SW480 (cell line): ENCODE measurements at places on chromosomes 11 and 22.

GRCh38 chr11:6648501-6648900 is 7.1 kb downstream of the DCHS1 start:
- no peak for DNase-seq

DNA sequence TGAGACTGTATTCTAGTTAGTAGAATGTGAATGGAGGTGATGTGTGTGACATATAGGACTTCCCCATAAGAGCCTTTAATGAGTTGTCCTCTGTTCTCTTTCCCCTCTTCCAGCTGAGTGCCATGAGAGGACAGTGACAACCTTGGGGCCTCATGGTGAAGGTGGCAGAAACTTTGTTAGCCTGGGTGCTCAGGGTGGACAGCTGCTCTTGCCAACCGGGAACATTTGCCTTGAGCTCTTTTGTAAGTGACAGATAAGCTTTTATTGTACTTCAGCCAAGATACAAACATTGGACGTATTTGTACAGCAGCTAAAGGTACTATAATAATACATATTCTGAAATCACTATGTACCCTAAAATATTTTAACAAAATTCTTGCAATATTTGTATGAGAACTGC is 33.0 kb upstream of the PLET1 start:
- DNase-seq = no peak

DNA sequence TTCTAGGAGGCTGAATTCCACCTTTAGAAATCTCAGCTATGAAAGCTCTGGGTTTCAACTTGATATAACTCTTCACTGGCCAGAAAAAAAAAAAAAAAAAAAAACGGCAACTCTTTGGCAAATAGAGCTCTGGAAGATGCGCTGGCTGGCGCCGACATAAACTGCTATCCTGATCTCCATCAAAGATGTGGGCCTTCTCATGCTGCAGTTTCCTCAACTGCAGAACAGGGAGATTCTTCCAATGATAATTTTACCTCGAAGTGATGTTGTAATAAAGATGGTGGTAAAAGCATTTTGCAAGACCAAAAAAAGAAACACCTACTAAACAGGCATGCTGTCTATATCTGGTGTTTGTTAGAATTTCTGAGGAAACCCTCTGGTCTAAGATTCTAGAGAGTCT is 20.3 kb downstream of the FLI1 start:
- DNase-seq = no peak

- DNase-seq = no peak
Observed at GRCh38 chr11:68331338-68331947, 19.1 kb downstream of the LRP5 start.

DNA sequence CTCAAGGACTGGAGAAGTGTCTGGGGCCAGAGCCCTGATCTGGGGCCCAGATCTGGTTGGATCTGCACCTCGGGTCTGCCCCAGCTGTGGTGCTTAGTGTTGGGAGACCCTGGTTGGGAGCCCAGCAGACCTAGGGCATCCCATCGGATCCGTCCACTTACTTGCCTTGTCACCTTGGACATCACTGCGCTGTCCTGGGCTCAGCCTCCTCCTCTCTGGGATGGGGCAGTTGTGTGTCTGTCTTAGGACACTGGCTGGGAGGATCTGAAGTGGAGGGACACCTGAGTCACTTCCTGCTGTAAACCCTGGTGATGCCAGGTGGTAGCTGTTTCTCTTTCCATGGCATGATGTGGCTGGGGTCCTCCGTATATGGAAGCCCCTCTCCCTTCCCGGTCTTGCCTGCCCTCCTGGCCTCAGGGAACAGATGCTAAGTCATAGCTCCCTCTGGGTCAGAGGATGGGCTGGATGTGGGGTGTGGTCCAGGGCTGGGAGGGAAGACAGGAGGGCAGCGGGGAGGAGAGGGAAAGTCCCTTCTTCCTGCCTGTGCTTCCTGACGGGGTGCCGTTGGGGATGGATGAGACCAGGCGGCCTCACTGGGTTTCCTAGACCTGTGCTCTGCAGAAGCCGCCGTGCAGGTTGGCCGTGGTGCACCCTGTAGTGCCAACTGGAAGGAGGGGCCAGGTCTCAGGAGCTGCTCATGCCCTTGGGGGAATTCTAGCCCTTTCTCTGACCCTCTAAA is 12.1 kb upstream of the OMP start:
- no peak for DNase-seq

GRCh38 chr11:82869657-82870056 is 30.6 kb downstream of the PRCP start:
- DNase-seq = no peak

GRCh38 chr11:48066881-48067800 is 86.8 kb downstream of the PTPRJ start:
- DNase-seq = no peak

DNA sequence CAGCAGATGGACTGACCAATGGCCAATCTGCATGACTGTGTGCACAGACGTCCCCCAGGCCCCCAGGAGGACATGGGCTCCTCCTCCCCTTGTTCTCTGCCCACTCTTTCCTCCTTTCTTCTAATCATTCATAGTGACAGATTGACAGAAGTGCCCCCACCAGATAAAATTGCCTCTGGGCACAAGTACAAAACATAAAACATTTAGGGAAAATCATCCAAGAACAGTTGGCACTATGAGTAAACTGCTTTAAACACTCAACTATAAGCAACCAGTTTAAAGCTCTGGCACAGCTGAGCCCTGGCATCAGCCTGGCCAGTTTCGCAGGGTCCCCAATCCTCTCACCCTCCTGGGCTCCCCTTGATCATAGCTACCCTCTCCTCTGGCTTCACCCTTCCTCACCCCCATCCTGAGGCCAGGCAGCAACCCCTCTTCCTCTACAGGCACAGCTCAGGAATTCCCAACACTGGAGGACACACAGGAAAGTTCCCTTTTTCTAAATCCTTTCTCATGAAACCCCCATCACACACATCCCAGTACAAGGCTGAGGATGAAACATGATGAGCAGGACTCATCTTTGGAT is 232.9 kb downstream of the BUD13 start:
- DNase-seq = no peak

DNA sequence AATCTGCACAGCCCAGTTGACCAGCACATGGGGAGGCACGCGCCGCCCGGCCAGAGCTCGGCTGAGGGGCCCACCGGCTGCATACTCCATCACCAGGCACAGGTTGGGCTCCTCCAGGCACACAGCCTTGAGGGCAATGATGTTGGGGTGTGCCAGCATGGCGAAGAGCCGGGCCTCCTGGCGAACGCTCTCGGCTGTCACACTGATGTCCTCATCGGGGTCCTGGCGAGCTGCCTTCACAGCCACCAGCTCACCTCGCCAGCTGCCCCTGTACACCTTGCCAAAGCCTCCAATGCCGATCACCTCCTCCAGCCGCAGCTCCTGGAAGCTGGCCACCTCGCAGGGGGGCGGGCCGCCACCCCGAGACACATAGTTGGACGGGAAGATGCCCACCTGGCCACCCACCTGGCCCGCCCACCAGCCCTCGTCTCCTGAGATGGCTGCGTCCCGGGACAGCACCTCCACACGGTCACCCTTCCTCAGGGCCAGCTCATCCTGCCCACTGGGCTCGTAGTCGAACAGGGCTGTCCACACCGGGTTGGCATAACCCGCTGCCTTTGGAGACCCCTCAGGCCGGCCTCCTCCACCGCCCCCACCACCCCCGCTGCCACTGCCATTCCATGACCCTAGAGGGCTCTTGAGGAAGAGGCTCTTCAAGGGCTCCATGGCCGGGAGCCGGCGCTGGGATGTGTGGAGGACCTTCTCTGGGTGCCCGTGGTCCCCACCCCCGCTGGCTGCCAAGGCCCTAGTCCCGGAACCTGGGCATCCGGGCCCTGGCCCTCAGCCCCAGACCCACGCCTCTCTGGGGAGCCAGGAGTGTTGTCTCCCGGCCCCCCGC is 711 bp downstream of the MAP3K11 start:
- no peak for DNase-seq

- DNase-seq = no peak
Observed at GRCh38 chr11:70549386-70549785, 151.1 kb downstream of the CTTN start.
